ENCODE measurements at places on chromosomes 11 and 22. TPM values are rescaled to one million over a fixed set of nuclear protein-coding genes. Genes with fewer than 3 reads are reported as not detected.

Gene ROBO4
- not detected for total RNA-seq

Gene POU2AF1
- 894 TPM for total RNA-seq

- H3K27ac ChIP-seq = no peak overlapping the region
- H3K4me1 ChIP-seq = no peaks in the 10 kb centered on the region
- H3K27me3 ChIP-seq = no peaks in the 10 kb centered on the region
- H3K4me3 ChIP-seq = no peak overlapping the region
- DNase-seq = no peak
Observed at GRCh38 chr11:57597916-57598830, 688 bp downstream of the SERPING1 start.

DNA sequence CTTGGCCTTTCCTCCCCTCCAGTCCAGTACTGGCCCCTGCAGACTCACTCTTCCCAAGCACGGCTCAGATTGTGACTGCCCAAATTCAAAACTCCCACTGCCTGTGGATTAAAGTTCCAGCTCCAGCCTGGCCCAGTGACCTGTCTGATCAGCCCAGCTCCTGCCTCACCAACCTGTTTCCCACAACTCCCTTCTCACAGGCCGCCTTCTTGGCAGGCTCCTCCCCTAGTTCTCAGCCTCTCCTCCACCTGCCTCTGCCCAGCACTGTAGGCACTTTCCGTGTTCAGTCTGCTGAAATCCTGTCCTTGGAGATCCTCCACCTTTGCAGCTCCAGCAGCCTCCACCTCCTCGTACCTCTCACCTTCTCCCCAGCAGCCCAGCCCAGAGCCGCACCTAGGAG is 68.6 kb downstream of the MICAL2 start:
- no peaks in the 10 kb centered on the region for H3K27me3 ChIP-seq
- H3K4me1 ChIP-seq = peaks cover 2% of the 10 kb centered on the region
- no peak for DNase-seq
- H3K36me3 ChIP-seq = no peaks in the 10 kb centered on the region
- H3K27ac ChIP-seq = no peak overlapping the region
- H3K4me3 ChIP-seq = no peak overlapping the region

- H3K27me3 ChIP-seq = no peaks in the 10 kb centered on the region
- H3K4me1 ChIP-seq = no peaks in the 10 kb centered on the region
- H3K4me3 ChIP-seq = no peak overlapping the region
- no peaks in the 10 kb centered on the region for H3K36me3 ChIP-seq
- H3K27ac ChIP-seq = no peak overlapping the region
Observed at GRCh38 chr11:42301777-42302176, 842.3 kb upstream of the LRRC4C start.

GRCh38 chr11:32374261-32374711 is 61.1 kb downstream of the WT1 start:
- H3K27ac ChIP-seq = no peak overlapping the region
- peak; percentile 96 for DNase-seq
- H3K4me1 ChIP-seq = peaks cover 3% of the 10 kb centered on the region
